ENCODE measurements at places on chromosomes 6 and 20.

- no peak for DNase-seq
Measured at GRCh38 chr6:90701146-90701781, 114.4 kb upstream of the MAP3K7 start.

GRCh38 chr6:69880601-69881000, 14.2 kb downstream of the COL19A1 start:
- no peak for DNase-seq

DNA sequence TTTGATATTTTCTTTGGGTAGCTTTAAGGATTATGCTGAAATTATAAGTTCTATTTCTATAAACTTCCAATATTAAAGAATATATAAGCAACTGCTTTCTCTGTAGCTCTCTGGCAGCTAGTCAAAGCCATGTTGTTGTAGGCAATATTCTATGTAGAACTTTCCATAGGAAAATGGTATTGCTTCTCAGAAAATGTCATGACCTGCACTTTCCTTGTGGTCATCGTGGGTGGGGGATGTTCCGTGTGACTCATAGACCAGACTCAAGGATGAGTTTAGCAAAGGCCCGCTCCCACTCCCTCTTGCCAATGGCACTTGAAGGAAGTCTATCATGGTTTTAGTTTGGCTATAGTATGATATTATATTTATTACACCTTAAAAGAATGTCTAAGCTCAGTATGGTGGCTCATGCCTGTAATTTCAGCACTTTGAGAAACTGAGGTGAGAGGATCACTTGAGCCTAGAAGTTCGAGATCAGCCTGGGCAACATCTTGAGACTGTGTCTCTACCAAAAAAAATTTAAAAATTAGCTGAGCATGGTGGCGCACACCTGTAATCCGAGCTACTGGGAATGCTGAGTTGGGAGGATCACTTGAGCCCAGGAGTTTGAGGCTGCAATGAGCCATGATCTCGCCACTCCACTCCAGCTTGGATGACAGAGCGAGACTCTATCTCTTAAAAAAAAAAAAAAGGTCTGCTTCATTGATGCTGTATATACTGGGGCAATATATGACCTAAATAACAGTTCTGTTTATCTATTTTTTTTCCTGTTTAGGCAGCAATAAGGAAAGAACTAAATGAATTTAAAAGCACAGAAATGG, 36.6 kb upstream of the LTV1 start:
- DNase-seq = peak; percentile 86

DNA sequence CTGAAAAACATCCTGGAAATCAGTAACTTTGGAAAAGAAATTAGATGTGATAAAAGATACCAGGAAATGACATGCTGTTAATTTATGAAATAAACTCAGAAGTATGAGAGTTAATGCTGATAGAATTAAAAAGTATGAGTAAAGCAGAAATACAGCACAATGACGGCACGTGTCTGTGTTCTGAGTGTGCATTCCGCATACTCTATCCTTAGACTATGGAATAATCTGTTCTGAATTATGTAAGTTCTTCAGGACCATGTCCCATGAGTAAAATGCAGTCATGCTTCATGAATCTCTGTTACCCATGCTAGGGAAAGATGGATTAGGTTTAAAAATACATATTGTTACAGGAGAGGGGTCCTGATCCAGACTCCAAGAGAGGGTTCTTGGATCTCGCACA, 21.7 kb downstream of the HECA start:
- DNase-seq = no peak

- no peak for DNase-seq
Measured at GRCh38 chr20:19414600-19414999, 202.2 kb downstream of the SLC24A3 start.
